Activated gamma-delta T cell treated with Interleukin-2 at 50 U/mL for 16 hours (primary cell): ENCODE measurements at places on chromosomes 7 and 10.

DNA sequence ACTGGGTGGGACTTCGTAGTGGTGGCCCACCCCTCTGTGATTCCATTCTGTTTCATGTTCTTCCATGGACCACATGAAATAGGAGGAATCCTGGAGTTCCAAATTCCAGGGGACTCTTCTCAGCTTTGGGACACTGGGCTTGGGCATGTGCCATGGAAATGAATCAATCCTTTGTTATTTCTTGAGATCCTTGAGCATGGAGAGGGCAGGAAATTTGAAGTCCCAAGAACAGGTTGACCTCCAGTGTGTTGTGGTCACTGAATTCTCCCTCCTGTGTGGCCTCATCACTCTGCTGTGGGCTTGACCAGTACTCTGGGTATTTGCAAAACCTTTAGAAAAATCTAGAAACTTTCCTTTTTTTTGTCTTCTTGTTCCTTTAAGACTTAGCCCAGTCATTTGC lies 22.7 kb downstream of the TACR2 start:
- no peak for DNase-seq

- no peak for DNase-seq
These were observed 83.5 kb upstream of the SLF2 start for GRCh38 chr10:100829097-100829870.

GRCh38 chr10:87794285-87794684 lies 23.7 kb downstream of the ATAD1 start:
- no peak for DNase-seq

- no peak for DNase-seq
These were observed 50.4 kb downstream of the CALML3 start for GRCh38 chr10:5575144-5575481.

GRCh38 chr7:55420530-55420929 lies 55.4 kb downstream of the LANCL2 start:
- DNase-seq = no peak

GRCh38 chr7:22791204-22792158 lies 31.2 kb downstream of the TOMM7 start:
- DNase-seq = no peak

DNA sequence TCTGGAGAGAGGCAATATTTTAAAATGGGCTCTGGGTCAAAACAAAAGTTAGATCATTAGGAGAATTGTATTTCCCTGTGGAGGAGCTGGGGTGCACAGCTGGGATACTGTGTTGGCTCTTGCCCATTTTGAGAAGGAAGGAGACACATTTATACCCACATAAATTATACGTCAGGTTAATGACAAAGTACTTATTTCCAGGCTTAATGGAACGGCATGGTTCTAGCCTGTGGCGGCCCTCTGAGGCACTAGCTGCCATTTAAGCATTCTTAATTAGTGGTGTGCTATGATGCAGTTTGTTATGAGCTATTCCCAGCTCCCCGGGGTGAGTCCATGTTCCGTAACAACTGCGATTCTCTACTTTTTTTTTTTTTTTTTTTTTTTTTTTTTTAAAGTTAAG lies 193.5 kb downstream of the SEC23IP start:
- DNase-seq = no peak

- DNase-seq = no peak
These were observed 551 bp downstream of the IFIT1 start for GRCh38 chr10:89392974-89393373.

GRCh38 chr10:86758189-86759072 lies 2.0 kb downstream of the BMPR1A start:
- DNase-seq = no peak

- no peak for DNase-seq
These were observed 105.5 kb downstream of the NEUROD6 start for GRCh38 chr7:31234836-31235605.

GRCh38 chr10:19310066-19310465 lies 261.5 kb downstream of the MALRD1 start:
- no peak for DNase-seq

DNA sequence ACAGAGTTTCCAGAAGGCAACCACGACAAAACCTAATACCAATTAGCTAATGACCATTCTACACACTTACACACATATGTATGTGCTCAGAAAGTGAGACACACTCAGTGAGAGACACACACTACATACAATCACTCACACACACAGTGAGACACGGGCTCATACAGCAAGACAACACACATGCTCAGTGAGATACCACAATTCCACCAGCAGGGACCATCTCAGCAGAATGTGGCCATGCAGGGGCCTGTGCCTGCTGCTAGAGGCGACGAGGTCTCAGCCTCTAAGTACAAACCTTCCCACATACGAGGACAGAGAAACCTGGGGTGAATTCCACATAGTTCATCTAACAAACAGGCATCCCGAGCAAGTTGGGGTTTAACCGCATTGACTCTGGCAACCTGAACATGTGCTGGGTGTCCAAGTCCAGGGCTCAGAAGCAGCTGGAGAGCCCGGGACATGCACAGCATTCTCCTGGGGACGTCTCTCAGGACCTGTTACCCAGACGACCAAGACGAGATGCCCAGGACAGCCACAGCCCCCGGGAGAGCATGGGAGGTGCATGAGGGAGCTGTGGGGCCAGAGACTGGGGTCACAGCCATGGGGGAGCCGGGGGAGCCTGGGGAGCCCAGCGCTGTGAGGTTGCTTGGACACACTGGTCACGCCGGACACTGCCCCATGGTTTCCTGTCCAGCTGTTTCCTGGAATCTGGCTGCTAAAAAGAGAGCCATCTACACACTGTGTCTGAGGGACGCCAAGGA lies 523.6 kb downstream of the PTPRN2 start:
- no peak for DNase-seq

GRCh38 chr10:63007112-63007511 lies 126.0 kb upstream of the NRBF2 start:
- DNase-seq = no peak

DNA sequence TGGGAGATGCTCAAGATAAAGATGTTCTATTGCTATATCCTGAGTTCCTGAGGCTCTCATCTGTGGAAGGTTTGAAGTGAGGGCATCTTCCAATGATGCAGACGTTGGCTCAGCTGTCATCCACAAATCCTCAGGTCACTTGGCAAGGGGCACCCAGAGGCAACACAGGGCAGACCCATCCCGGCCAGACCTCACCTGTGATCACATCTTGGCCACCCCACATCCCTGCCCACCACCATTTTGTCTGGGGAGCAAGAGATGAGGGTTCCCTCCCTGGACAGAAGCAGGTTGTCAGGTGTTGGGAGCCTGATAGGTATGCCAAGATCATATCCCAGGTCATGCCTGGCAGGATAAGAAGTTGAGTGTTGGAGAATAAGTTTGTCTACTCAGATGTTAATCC lies 918.2 kb upstream of the ZNF722 start:
- no peak for DNase-seq

DNA sequence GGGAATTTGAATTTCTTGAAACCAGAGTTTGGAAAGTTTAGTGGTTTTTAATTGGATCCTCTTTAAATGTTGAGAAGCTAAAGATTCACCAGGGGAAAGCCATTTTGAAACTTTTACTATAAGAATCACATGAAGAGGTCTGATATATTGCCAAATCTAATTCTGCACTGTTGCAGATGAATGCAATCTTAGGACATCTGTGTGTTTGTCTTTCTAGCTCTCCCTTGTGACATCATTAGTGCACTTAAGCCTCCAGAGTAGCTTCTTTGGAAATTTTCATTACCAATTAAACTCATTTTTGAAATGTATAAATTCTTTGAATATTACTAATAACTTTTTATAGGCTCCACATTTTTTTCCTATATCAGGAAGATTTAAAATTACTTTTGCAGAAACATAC lies 160.2 kb downstream of the BICC1 start:
- no peak for DNase-seq

DNA sequence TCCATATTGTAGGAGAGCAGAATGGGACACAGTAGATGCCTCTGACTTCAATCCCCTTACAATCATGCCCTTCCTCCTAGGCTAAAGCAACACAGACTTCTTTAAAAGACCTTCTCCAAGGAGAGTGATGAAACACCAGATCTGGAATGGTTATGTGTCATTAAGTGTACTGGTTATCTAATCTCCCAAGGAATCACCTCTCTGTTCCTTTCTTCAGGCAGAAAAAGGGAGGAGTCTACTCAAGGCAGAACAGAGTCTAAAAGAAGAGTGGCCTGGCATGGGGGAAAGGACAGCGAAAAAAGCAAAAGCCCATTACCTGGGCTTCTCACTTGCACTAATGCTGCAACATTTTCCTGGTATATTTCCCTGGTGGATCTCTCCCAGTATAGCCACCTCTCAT lies 2.9 kb downstream of the ELMO1 start:
- no peak for DNase-seq

GRCh38 chr10:44829426-44829825 lies 81.7 kb upstream of the TMEM72 start:
- DNase-seq = no peak

- DNase-seq = no peak
These were observed 4.2 kb downstream of the CYP17A1 start for GRCh38 chr10:102832987-102833386.

GRCh38 chr7:112076324-112076723 lies 129.9 kb downstream of the DOCK4 start:
- no peak for DNase-seq

DNA sequence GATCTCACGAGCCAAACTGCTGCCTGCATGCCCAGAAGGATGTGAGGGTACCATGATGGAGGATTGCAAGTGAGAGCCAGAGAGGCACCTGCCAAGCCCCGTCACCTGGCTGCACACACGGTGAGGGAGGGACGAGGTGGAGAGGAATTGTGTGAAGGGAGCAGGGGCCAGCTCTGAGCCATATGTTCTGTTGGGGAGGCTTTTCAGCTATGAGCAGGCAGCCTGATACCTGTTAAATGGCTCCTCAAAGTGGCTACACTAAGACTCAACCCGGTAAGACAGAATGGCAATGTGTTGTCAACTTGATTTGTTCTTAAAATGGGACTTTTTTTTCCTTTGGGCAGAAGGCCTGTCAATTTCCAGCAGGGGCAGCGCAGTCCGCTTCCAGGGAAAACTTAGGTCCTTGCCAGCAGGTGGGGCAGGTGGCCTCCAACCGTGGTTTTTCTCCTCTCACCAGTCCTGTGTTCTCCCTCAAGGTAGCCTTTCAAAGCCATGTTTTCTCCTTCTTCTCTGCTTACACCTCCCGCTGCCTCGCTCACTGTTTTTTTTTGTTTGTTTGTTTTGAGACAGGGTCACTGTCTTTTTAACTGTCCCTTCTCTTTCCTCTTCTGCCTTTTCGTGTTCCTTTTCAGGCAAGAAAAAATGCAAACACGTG lies 57.7 kb upstream of the ZNRF2 start:
- DNase-seq = no peak

DNA sequence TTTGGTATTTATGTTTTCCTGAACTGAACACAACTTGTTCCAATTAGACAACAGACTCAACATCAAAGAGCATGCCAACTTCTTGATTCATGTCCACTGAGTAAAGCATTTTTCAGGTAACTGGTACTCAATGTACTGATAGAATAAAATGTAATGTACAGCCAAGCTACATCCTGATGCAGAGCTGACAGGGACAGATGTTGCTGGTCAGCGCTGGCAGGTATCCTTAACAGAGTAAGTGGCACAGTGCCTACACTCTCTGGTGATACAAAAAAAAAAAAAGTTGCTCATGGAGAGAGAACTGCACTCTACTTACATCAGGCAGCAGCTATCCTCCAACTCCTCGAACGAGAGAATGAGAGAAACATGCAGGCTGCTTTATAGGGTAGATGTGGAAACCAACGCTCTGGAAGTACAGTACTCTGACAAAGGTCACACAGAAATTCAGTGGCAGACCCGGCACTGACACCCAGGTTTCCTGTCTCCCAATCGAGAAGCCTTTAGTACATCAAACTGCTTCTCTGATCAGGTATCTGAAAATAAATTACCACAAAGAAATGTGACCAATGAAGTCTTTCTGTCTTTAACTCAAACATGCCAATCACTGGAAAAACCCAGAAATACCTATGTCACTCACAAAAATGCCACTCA lies 4.6 kb downstream of the ITGB1 start:
- no peak for DNase-seq
